ENCODE measurements at places on chromosomes 5 and 9.

- DNase-seq: no peak
Measured at GRCh38 chr9:27408001-27408400, 111.1 kb upstream of the EQTN start.

GRCh38 chr5:57324181-57324580, 150.3 kb downstream of the GPBP1 start:
- no peak for DNase-seq

- no peak for DNase-seq
Measured at GRCh38 chr5:34916518-34916917, 1.0 kb downstream of the BRIX1 start.

DNA sequence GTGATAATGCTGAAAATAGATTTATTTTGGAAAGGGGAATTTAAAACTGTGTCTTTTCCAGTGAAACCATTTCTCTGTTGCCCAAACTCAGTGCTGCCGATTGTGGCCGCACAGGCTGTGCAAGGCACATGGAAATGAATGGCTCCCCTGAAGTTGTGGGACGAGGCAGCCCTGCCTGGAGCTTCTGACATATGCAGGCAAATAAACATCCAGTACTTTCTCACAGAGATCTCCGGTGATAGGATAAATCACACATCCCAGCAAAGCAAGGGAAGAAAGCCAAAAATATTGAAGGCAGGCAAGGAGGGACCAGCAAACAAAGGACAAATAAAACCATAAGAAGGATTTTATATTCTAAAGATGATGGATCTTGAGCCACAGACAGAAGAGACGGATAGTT, 464.5 kb downstream of the MTRR start:
- no peak for DNase-seq

DNA sequence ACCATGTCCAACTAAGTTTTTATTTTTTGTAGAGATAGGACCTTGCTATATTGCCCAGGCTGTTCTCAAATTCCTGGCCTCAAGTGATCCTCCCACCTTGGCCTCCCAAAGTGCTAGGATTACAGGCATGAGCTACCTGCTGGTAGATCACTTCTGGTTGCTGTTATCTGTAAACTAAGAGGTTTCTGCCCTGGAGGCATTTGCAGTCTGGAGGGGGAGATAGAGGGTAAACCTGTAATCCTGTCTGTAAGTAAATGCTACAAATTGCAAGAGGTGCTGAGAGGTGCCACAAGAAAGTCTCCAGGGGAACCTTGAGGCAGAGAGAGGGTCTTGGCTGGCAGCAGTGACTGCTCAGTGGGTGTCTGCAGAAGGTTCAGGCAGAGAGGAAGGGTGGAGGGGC, 29.0 kb upstream of the GGTA1 start:
- DNase-seq: no peak

DNA sequence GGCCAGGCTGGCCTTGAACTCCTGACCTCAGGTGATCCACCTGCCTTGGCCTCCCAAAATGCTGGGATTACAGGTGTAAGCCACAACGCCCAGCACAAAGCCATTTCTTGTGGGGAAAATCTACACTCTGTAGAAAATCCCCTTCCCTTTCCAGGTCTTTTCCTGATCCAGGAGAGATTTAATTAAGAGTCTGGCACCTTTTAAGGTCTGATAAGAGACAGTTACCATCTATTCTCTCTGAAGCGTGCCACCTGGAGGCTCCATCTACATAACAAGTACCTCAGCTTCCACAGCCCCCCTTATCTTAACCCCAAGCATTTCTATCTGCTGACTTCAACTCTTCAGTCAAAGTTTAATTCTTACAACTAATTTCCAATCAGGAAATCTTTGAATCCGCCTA, 71.4 kb upstream of the CDK20 start:
- no peak for DNase-seq

- no peak for DNase-seq
Measured at GRCh38 chr9:19441730-19442129, 32.9 kb downstream of the ACER2 start.

- DNase-seq: no peak
Measured at GRCh38 chr9:38000735-38001134, 68.3 kb downstream of the SHB start.

GRCh38 chr5:78699552-78700153, 51.1 kb upstream of the LHFPL2 start:
- no peak for DNase-seq

- no peak for DNase-seq
Measured at GRCh38 chr5:139457241-139457640, 5.3 kb downstream of the ECSCR start.

- no peak for DNase-seq
Measured at GRCh38 chr5:63323926-63324325, 638.3 kb downstream of the HTR1A start.

- no peak for DNase-seq
Measured at GRCh38 chr5:158320178-158320674, 461.3 kb upstream of the CLINT1 start.

DNA sequence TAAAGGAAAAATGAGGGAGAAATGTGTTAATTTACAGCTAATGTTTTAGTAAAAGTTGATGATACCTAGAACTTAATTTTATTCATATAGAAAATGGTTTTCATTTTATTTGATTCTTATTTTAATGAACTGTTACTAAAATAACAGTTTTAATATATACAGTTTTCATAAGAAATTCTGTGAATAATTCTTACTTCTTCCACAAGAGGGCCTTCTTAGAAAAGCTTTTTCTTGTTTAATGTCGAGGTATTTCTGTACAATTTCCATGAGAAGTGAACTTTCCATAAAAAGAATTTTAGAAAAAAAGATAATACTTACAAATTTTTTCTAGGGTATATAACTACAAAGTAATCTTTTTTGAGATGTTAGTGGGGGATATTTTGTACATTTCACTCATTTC, 73.9 kb downstream of the KLF9 start:
- DNase-seq: peak; percentile 64

DNA sequence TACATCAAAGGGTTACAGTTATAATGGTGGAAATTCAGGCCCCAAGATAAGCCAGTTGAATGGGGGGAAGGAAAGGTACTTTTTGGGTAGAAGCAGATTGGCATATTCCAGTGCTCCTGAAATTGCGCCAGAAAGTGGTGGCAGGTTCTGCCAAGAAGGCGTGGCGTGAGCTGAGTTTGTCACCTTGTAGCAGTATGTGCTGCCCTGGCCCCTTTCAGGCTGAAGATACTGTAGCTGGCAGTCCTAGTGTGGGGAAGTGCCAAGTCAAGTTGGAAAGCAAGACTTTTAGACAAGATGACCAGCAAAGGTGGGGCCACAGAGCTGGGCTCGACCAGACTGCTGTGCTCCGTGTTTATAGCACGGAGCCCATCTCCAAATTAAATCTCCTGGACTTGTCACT, 133.6 kb upstream of the GLRA1 start:
- no peak for DNase-seq

- peak; percentile 16 for DNase-seq
Measured at GRCh38 chr5:64074533-64074932, 91.1 kb upstream of the RNF180 start.
